Thyroid gland (tissue), 4 donors: ENCODE measurements at places on chromosomes 5 and 9. TPM values are rescaled to one million over a fixed set of nuclear protein-coding genes. Genes with fewer than 3 reads are reported as not detected.

- H3K27me3 ChIP-seq = no peaks in the 10 kb centered on the region
- H3K36me3 ChIP-seq = no peaks in the 10 kb centered on the region
- no peaks in the 10 kb centered on the region for H3K4me1 ChIP-seq
- DNase-seq = no peak
Measured at GRCh38 chr9:3281399-3281798, 244.4 kb downstream of the RFX3 start.

DNA sequence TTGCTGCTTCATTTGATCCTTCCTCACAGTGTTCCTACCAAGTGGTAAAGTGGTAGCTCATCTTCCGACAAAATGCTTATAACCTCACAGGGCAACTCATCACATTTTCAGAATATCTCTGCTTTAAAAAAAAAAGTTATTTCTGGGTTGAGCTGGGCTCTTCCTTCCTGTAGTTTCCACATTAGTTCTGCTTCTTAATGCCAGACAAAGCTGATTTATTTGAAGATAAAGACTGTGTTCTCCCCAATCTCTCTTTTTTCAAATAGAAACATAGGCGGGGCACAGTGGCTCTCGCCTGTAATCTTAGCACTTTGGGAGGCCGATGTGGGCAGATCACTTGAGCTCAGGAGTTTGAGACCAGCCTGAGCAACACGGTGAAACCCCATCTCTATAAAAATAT is 273.1 kb downstream of the ACTL7B start:
- H3K36me3 ChIP-seq = no peaks in the 10 kb centered on the region
- H3K4me1 ChIP-seq = no peaks in the 10 kb centered on the region
- DNase-seq = no peak

DNA sequence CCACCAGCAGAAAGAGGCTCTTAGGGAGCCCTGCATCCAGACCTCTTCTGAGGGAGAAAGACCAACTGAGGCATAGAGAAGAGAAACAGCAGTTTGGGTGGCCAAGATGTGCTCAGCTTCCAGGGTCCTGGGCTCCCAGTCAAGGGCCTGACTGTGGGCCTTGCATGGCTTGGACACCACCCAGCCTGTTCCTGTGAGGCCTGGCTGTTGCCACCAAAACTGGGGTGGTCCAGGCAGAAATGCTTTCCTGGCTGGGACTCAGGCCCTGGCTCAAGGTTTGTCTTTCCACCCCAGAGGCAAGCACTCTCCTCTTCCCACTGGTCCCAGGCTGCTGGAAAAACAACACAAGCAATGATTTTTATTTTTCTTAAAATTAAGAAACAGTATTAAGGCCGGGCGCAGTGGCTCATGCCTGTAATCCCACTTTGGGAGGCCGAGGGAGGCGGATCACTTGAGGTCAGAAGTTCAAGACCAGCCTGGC is 13.3 kb downstream of the MYOZ3 start:
- no peak overlapping the region for H3K27ac ChIP-seq
- DNase-seq = no peak
- H3K4me3 ChIP-seq = no peak overlapping the region
- H3K27me3 ChIP-seq = peaks cover 11% of the 10 kb centered on the region
- H3K4me1 ChIP-seq = peaks cover 19% of the 10 kb centered on the region
- H3K36me3 ChIP-seq = no peaks in the 10 kb centered on the region

- H3K4me1 ChIP-seq = no peaks in the 10 kb centered on the region
- H3K4me3 ChIP-seq = no peak overlapping the region
- no peak for DNase-seq
- H3K36me3 ChIP-seq = no peaks in the 10 kb centered on the region
- H3K27me3 ChIP-seq = no peaks in the 10 kb centered on the region
- H3K27ac ChIP-seq = no peak overlapping the region
Measured at GRCh38 chr5:114327987-114328386, 33.9 kb upstream of the KCNN2 start.

DNA sequence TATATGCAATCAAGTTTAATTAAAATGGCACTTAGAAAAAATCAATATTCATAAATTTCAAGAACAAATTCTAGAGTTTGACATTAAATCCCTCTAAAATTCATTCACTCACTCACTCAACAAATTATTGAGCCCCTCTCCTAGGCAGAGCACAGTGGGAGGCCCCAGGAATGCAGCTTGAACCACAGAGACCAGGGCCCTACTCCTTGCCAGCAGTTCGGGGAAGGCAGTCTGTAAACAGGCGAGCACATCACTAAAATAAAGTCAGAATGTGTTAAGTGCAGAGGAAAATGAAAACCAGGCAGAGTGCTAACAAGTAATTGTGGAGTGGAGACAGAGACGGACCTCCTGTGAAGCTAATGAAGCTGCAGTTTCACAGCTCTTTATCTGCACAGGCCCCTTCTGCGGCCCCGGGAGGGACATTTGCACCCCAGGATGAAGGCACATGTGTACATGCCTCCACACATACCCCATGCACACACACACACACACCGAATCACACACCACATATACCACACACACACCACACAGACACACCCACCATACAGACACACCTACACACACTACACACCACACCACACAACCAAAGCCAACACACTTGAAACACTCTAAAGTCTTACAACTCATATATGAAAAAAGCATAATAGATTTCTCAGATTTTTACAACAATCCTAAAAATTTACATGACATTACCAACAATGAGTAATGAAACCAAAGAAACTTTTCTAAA is 40.5 kb downstream of the BHMT start:
- H3K4me1 ChIP-seq = no peaks in the 10 kb centered on the region
- H3K36me3 ChIP-seq = no peaks in the 10 kb centered on the region
- DNase-seq = no peak
- no peak overlapping the region for H3K27ac ChIP-seq

DNA sequence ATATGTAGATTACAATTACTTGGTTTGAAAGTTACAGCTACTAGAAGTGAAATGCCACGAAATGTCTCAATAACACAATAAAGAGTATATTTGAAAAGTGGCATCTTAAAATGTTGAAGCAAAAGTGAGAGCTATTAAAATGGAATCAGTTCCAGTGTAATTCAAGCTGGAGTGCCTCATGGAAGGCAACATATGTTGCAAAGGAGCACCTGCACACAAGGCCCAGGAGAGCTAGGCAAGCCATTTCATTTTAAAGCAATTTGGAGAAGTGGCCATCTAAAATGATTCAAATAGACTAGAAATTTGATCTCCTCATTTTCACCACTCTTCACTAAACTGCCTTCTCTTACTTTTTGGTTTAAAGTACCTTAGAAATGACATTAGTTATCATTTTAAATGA is 167.8 kb downstream of the GABRB2 start:
- H3K27me3 ChIP-seq = no peaks in the 10 kb centered on the region
- H3K36me3 ChIP-seq = no peaks in the 10 kb centered on the region
- no peaks in the 10 kb centered on the region for H3K4me1 ChIP-seq
- H3K4me3 ChIP-seq = no peak overlapping the region
- no peak overlapping the region for H3K27ac ChIP-seq
- no peak for DNase-seq

DNA sequence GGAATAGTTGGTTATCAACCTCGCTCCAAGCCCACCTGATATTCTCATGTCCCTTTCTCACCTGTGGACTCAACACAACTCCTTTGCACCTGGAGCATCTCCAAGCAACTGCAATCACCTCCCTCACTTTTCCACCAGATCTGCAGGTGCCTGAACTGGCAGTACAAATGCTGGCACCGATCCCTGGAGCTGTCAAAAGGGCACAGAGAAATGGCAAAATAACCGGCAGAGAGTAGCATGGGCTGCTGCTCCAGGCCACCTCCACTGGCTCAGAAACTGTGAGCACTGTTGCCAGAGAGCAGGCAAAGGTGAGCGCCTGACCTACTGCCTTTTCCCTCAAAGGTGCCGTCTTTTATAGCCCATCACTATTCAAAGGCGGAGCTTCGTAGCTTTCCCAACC is 14.7 kb downstream of the EQTN start:
- H3K4me1 ChIP-seq = no peaks in the 10 kb centered on the region
- DNase-seq = no peak
- no peak overlapping the region for H3K4me3 ChIP-seq
- H3K27me3 ChIP-seq = no peaks in the 10 kb centered on the region
- H3K36me3 ChIP-seq = no peaks in the 10 kb centered on the region
- no peak overlapping the region for H3K27ac ChIP-seq

GRCh38 chr5:172740428-172741205 is 30.4 kb downstream of the DUSP1 start:
- peak overlapping the region; percentile 69 for H3K27ac ChIP-seq
- H3K4me1 ChIP-seq = no peaks in the 10 kb centered on the region
- DNase-seq = peak; percentile 72
- no peaks in the 10 kb centered on the region for H3K27me3 ChIP-seq
- H3K4me3 ChIP-seq = no peak overlapping the region
- no peaks in the 10 kb centered on the region for H3K36me3 ChIP-seq

GRCh38 chr9:109118808-109119438 is 824 bp downstream of the TMEM245 start:
- H3K27me3 ChIP-seq = no peaks in the 10 kb centered on the region
- H3K4me3 ChIP-seq = peak overlapping the region; percentile 83
- no peaks in the 10 kb centered on the region for H3K36me3 ChIP-seq
- H3K27ac ChIP-seq = peak overlapping the region; percentile 96
- H3K4me1 ChIP-seq = peaks cover 33% of the 10 kb centered on the region

PCDHB5 gene
- total RNA-seq = 7.1 TPM

DNA sequence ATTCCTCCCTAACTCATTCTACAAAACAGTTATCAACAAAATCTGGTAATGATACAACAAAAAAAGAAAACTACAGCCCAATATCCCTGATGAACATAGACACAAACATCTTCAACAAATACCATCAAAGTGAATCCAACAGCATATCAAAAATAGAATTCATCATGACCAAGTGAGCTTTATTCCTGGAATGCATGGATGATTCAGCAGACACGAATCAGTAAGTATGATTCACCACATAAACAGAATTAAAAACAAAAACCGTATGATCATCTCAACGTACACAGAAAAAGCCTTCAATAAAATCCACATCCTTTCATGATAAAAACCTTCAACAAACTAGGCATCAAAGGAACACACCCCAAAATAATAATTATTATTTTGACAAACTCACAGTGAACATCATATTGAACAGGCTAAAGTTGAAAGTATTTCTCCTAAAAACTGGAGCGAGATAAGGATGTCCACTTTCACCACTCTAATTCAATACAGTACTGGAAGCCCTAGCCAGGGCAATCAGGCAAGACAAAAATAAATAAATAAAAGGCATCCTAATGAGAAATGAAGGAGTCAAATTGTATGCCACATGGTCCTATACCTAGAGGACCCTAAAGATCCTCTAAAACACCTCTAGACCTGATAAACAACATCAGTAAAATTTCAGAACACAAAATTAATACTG is 305.1 kb upstream of the RGMB start:
- H3K36me3 ChIP-seq = no peaks in the 10 kb centered on the region
- no peak for DNase-seq
- no peaks in the 10 kb centered on the region for H3K27me3 ChIP-seq

CCL27 gene
- total RNA-seq = not detected

- DNase-seq = no peak
- no peak overlapping the region for H3K27ac ChIP-seq
- no peaks in the 10 kb centered on the region for H3K27me3 ChIP-seq
- no peaks in the 10 kb centered on the region for H3K36me3 ChIP-seq
Measured at GRCh38 chr9:71112866-71113265, 8.6 kb downstream of the TRPM3 start.

PCDHA1 gene
- total RNA-seq = not detected

DNA sequence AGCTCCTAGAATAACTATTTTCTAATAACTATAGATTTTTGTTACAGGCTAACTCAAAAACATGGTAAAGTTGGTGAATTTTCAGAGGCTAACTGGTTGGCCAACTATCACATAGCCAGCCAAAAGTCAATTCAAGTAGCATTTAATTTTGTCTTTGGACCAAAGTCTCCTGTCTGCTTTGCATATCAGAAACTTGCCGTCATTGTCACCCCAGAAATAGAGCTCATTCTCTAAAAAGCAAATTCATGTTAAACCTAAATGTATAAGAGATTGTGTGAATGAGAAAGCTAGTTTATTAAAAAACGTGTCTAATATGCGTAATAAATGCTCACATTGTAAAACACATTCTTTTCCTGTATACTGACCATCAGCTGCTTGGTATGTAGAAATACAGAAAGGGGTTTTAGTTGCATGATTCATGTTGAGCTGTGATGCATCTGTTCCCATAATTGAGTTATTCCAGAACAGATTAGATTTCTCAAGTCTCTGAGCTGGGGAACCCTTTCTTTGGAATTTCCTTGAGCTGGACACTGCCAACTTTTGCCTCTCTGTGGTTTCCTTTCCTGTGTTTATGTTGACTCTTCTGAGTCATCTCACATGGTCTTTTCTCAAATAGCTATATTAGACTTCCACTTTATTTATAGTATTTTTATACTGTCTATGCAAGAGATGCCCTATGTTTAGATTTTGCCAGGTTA is 7.3 kb downstream of the SRFBP1 start:
- no peak overlapping the region for H3K27ac ChIP-seq
- no peak overlapping the region for H3K4me3 ChIP-seq
- H3K27me3 ChIP-seq = no peaks in the 10 kb centered on the region
- no peak for DNase-seq
- H3K4me1 ChIP-seq = peaks cover 15% of the 10 kb centered on the region
- H3K36me3 ChIP-seq = no peaks in the 10 kb centered on the region

- H3K4me1 ChIP-seq = no peaks in the 10 kb centered on the region
- no peak overlapping the region for H3K27ac ChIP-seq
- H3K36me3 ChIP-seq = no peaks in the 10 kb centered on the region
- DNase-seq = no peak
Measured at GRCh38 chr5:97134634-97135033, 7.8 kb downstream of the LIX1 start.

DNA sequence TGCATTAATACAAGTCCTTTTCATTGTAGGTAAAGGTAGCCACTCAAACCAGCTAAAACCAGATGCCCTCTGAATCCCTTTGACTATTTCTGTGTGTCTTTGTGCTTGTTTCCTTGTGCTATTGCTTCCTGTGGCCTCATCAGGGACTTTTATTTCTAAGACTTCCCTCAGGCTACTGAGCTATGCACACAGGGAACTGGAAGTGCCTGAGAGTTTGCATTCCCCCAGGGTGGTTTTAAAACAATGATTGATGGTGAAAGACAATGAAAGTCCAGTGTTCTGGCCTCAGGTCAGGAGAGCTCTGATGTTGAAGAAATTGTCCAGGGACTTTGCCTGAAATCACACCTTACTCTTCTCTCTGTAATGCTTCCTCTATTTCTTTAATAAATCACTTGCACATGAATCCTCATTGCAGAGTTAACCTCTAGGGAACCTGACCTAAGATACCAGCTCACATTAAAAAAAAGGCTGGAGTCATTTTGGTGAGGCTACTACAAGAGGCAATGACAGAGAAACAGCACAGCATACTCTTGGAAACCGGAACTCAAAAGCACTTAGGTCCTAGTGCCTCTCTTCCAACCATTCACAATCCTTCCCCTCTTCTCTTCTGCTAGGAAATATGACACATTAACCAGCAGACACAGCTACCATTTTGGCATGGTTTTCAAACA is 158.1 kb upstream of the NREP start:
- no peak overlapping the region for H3K27ac ChIP-seq
- H3K4me1 ChIP-seq = no peaks in the 10 kb centered on the region
- no peak for DNase-seq
- no peaks in the 10 kb centered on the region for H3K27me3 ChIP-seq

GRCh38 chr5:107979291-107979690 is 308.6 kb upstream of the EFNA5 start:
- H3K4me3 ChIP-seq = no peak overlapping the region
- no peaks in the 10 kb centered on the region for H3K4me1 ChIP-seq
- no peaks in the 10 kb centered on the region for H3K36me3 ChIP-seq
- H3K27me3 ChIP-seq = no peaks in the 10 kb centered on the region
- H3K27ac ChIP-seq = no peak overlapping the region

GRCh38 chr5:132644177-132644576 is 13.8 kb upstream of the IL13 start:
- DNase-seq = no peak
- H3K27ac ChIP-seq = no peak overlapping the region
- H3K4me3 ChIP-seq = no peak overlapping the region
- no peaks in the 10 kb centered on the region for H3K27me3 ChIP-seq
- peaks cover 13% of the 10 kb centered on the region for H3K36me3 ChIP-seq

FLT4 gene
- 60.3 TPM for total RNA-seq
